H9 (cell line): ENCODE measurements at places on chromosomes 16 and 17. TPM values are rescaled to one million over a fixed set of nuclear protein-coding genes. Genes with fewer than 3 reads are reported as not detected.

TEKT5 gene
- total RNA-seq: 0.31 TPM in 1 of 2 replicates, not detected in the other

VTN gene
- 0.13 TPM in 1 of 2 replicates, not detected in the other for total RNA-seq

RETREG3 gene
- 47.3 and 51.1 TPM in 2 replicates for total RNA-seq

DNAH17 gene
- total RNA-seq: 0.13 and 0.33 TPM in 2 replicates

KIF19 gene
- total RNA-seq: 0.13 and 0.18 TPM in 2 replicates

SLC16A6 gene
- total RNA-seq: 0.24 and 0.33 TPM in 2 replicates

OR3A3 gene
- total RNA-seq: not detected in 2 replicates

ITGB4 gene
- total RNA-seq: 3.9 and 5.3 TPM in 2 replicates

TVP23A gene
- 3.0 and 3.1 TPM in 2 replicates for total RNA-seq

SNAI3 gene
- total RNA-seq: 3.2 and 3.7 TPM in 2 replicates

SERPINF2 gene
- 0.50 and 0.68 TPM in 2 replicates for total RNA-seq

C17orf58 gene
- 11.0 and 12.3 TPM in 2 replicates for total RNA-seq

KCNJ18 gene
- not detected in 2 replicates for total RNA-seq

FOXL1 gene
- 0.09 and 0.18 TPM in 2 replicates for total RNA-seq

DOC2A gene
- total RNA-seq: 10.2 and 12.2 TPM in 2 replicates

SLC47A2 gene
- not detected in 2 replicates for total RNA-seq

PGAP3 gene
- 29.0 and 30.2 TPM in 2 replicates for total RNA-seq

FLOT2 gene
- 173 and 185 TPM in 2 replicates for total RNA-seq
